Stimulated activated CD8-positive, alpha-beta memory T cell treated with anti-CD3 and anti-CD28 coated beads, Interleukin-7, amount 100 ng/mL, for 1 hour (primary cell): ENCODE measurements at places on chromosomes 2 and 18.

DNA sequence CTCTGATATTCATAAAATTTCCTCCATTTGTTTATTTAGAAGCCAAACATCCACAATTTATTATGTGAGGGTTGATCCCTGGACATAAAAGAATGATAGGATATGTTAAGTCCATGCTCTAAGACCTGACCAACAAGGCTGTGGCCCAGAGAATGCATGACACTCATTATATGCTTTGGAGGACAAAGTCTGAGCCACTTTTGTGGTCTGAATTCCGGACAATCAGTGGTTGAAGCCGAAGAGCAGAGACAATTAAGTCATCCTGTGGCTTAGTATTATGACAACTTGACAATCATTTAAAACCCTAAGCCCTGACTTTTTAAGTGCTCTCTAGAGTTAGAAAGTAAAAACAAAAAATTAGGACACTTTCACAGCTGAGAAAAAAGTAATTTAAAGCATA is 483.3 kb downstream of the PLCL1 start:
- no peak for DNase-seq

DNA sequence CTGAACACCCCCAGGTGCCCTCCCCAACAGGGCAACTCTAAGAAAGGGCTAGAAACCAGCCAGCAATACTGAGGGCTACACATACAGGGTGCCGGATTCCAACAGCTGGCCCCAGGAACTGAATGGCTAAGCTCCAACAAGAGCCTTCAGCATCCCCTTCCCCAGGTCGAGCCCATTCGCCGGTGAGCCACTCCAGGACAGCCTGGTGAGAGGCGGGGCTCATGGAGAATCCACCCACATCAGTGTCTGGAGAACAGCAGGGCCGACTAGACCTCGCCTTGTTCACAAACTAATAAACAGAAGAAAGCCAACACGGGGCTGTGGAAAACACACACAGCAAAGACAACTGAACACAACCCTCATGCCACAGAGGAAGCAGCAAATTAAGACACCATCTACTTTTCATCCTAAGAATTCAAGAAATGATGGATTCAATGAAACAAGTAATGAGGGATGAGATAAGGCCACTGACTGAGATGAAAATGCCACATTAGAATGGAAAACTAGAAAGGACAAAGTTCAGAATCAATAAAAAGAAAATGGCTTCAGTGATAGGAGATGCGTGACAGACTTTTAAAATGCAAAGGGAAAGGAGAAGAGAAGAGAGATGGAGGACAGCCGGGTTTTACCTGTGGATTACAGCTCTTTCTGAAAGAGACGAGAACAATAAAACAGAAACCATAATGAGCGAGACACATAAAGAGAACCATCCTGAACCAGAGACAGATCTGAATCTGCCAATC is 8.2 kb downstream of the PER2 start:
- no peak for DNase-seq

DNA sequence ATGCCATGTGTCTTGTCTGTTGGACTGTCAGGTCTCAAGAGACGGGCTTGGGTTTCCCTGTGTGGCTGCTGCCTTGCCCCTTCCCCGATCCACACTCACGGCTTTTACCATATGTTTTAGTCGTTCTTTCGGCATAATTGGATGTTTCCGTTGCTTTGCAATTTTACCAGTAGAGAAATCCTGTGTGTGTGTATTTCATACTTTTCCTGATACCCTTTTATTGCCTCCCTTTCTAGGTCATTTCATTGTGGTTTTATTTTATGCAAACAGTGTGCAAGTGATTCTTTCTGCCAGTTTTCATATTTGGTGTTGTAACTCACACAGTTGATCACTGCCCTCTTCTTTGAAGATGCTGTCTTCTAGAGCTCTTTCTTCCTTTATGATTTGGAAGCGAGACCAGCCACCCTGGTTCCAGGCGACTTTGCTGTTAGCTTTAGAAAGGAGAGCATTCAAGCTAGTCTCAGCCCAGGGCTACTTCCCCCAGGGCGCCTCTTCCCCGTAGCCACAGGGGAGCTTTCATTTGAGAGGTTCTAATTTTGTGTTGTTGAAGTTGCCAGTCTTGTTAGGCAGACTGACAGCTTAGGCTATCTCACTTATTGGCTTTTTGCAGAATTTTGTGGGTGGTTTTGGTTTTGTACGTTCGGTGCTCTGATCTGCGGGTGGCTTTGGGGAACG is 17.0 kb downstream of the SH3BP4 start:
- no peak for DNase-seq

- DNase-seq = no peak
Measured at GRCh38 chr2:209389171-209389618, 34.7 kb upstream of the MAP2 start.

DNA sequence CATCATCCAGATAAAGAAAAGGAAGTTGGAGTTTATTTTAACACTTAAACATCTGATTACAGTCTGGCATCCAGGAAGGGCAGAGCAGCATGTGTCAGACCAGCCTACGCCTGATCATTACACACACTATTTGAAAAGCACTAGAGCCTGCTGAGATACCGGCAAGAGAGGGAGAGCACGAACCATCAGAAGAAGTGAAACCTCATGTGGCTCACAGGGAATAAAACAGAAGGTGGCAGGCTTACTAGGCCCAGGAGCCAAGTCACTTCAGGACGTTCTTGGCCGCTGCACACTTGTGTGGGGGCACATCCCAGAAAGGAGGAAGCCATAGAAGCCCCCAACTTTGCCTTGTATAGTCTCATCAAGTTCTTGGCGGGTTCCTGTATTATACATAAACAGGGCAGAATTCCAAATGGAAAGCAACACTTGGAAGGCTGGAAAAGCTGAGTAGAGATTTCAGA is 105.5 kb downstream of the UGGT1 start:
- DNase-seq = no peak

DNA sequence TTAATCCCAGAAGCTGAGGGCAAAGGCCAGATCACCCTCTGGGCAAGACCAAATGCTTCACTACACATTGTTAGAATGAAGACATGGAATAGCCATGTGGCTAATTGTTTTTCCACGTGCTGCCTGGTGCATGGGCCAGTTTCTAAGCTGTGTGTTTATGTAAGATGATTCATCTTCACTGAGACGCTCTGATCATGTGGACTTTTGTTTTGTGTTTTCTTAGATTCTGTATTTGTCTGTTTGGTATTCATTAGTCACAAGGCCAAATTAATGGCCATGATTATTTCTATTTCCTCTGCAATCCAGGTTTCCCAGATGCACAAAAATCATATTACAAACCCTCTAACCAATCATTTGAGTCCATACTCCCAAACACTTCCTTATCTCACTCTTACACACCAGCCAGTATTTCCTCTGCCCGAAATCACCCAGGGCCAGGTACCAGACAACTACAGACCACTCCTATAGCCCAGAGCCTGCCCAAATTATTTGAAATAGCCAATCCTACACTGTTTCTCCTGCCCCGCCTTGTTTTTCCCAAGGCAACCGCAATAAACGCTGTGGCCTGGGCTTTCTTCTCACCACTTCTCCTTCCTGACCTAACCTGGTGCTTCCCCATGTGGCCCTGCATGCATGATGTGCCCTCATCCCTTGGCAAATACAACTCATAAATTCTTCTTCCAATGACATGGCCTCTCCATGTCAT is 94.2 kb upstream of the SP3 start:
- DNase-seq = no peak

DNA sequence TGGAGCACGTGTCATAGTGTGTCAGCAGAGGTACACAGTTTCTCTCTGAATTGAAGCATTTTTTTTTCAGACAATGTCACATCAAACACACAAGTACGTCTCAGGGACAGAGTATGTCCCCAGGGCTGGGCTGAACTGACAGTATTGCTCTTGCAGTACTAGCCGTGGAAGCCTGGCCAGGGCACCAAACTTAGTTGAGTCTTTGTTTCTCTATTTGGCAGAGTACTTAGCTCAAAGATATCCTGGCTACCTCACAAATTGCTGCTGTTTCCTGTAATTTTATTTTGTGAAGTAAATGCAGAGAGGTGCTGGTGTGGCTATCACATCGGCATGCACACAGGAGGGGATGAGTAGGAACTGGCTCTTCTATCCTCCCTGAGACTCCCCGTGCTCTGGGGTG is 691.6 kb upstream of the HS6ST1 start:
- no peak for DNase-seq

DNA sequence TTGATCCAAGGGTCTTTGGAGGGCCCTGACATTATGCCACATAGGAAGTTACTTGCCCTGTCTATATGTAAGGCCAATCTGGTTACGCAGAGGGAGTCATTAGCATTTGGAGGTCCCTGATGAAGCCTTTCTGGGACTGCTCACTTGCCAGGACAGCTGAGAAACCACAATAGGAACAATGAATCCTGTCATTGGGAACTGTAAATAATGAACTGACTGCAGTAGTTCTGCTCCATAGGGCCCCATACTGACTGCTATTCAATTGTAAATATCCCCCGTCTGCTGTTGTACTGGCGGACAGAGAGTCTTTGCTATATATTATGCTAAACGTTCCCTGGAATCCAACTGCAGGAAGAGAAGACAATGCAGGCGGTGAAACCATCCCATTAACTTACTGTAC is 149.4 kb upstream of the DCC start:
- no peak for DNase-seq
